ENCODE measurements at places on chromosomes 12 and 14.

- no peak for DNase-seq
Observed at GRCh38 chr14:64364907-64365306, 23.2 kb upstream of the MTHFD1 start.

GRCh38 chr12:54378796-54379397 lies 5.6 kb downstream of the ZNF385A start:
- peak; percentile 46 for DNase-seq

DNA sequence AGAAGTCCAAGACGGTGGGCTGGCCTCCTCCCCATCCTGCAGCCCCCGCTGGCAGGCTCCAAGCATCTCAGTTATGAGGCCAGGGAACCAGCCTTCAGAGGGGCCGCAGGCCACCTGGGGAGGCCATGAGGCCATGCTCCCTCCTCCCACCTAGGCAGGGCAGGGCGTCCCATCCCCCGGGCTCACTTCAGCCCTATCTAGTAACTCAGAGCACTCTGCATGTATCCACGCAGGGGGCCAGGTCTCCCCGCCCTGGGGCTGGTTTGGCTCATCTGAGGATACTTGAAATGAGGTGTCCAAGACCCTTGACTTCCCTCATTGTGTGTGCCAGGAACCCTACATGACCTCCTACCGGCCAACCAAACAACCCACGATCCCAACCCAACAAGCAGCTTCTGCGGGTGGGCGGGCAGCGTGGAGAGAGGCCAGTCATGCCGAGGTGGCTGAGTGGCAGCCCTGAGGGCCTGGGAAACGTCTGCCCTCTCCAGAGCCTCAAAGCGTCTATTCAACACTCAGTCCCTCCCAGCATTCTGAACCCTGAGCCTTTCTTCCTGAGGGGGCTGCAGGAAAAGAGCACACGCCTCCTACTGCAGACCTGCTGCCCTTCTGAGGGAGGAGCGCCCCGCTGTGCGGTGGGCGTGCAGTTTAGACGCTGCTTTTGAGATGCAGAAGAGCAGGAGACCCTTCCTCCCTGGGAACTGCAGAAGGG lies 16.8 kb downstream of the ISCA2 start:
- no peak for DNase-seq

GRCh38 chr12:53974084-53975063 lies at the start of gene HOTAIR:
TSS of gene HOTAIR (minus strand) at chr12:53974954.
- peak; percentile 21 for DNase-seq

All from NCI-H187 (cell line).